Activated naive CD8-positive, alpha-beta T cell treated with anti-CD3 and anti-CD28 coated beads for 36 hours (primary cell): ENCODE measurements at places on chromosomes 11 and 22. TPM values are rescaled to one million over a fixed set of nuclear protein-coding genes. Genes with fewer than 3 reads are reported as not detected.

GRCh38 chr22:48618326-48618725 lies 1209.3 kb downstream of the BRD1 start:
- H3K36me3 ChIP-seq: no peaks in the 10 kb centered on the region
- H3K4me3 ChIP-seq: no peak overlapping the region
- no peak overlapping the region for H3K27ac ChIP-seq

GRCh38 chr11:34809191-34810106 lies 106.7 kb downstream of the APIP start:
- H3K36me3 ChIP-seq: no peaks in the 10 kb centered on the region
- no peaks in the 10 kb centered on the region for H3K4me1 ChIP-seq
- peaks cover 25% of the 10 kb centered on the region for H3K27me3 ChIP-seq

The NCR3LG1 gene
- 5.0 TPM for total RNA-seq

The EHF gene
- total RNA-seq: not detected

The RASSF7 gene
- total RNA-seq: 9.8 TPM

DNA sequence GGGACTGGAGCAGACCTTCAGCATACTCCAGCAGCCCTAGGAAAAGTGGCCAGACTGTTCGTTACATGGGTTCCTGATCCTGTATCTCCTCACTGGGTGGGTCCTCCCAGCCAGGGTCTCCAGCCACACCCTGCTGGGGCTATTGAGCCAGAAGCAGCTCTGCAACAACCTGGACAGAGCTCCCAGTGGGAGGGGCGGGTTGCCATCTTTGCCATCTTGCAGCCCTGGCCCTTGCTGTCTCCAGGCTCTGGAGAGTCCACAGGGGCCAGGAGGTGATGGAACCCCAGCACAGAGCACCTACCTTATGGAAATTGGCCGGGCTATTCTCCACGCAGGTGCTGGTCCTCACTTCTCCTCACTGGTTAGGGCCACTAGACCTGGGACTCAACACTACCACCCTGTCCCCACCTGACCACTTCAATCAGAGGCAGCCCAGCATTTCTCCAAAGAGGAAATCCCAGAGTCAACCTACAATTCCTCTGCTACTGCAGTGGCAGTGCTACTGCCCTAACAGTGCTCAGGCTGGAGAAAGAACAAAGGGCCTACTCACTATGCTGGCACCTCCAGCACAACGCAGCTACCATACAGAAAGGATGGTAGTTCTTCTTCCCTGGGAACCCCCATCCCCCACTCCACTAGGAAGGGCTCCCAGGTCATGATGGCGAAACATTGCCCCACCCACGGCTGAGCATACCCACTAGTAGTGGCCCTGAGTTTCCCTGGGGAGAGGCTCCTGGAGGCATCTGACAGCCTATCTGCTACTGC lies 290.2 kb upstream of the NCAM1 start:
- no peak for DNase-seq
- no peak overlapping the region for H3K4me3 ChIP-seq
- no peaks in the 10 kb centered on the region for H3K36me3 ChIP-seq
- H3K4me1 ChIP-seq: no peaks in the 10 kb centered on the region
- no peak overlapping the region for H3K27ac ChIP-seq
